ENCODE measurements at places on chromosomes 1 and 21. TPM values are rescaled to one million over a fixed set of nuclear protein-coding genes. Genes with fewer than 3 reads are reported as not detected.

FCN3 gene
- 0.85 TPM for polyA plus RNA-seq

TMEM82 gene
- 5.1 TPM for polyA plus RNA-seq

DNA sequence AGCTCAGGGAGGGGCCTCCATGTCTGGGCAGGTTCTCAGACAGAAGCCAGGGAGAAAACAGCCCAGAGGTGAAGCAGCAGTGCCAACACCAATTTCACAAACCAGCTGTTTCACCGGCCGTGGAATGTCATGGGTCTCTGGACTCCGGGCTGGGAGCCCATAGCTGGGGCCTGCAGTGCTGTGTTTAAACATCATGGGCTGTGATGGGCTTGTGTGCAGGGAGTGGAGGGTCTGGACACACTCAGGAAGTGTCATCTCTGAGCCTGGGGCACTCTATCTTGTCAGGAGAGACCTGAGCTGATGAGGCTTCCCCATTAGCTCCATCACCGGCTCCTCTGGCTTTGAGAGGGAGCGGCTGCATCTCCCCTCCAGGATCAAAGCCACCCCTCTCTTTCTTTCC, 173.6 kb upstream of the IGSF21 start:
- no peak for DNase-seq

- no peak for DNase-seq
Measured at GRCh38 chr1:37926038-37926924, 20.6 kb downstream of the INPP5B start.

GRCh38 chr1:11174261-11174942, 14.8 kb upstream of the ANGPTL7 start:
- no peak for DNase-seq

DNA sequence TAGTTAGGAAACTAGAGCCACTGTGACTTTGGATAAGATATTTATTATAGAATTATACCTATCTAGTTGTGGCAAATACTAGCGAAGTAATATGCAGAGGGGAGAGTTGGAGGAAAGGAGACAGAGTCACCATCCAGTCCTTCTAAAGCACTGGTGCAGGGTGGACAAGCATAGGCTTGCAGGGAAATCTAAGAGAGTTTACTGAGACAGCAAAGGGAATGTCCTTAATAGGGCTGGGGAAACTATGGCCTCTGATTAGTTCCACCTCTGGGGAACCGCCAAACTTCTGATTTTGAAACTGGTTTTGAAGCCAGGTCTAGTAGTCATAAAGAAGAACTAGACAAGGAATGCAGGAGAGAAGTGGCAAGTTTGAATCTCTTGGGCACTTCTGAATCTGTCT, 407.9 kb downstream of the VAV3 start:
- no peak for DNase-seq
